ENCODE measurements at places on chromosomes 11 and 22.

GRCh38 chr11:64224151-64224890 lies 1.7 kb downstream of the TRPT1 start:
- DNase-seq: no peak

- no peak for DNase-seq
These were observed 413.8 kb upstream of the ARHGAP42 start for GRCh38 chr11:100273066-100273815.

DNA sequence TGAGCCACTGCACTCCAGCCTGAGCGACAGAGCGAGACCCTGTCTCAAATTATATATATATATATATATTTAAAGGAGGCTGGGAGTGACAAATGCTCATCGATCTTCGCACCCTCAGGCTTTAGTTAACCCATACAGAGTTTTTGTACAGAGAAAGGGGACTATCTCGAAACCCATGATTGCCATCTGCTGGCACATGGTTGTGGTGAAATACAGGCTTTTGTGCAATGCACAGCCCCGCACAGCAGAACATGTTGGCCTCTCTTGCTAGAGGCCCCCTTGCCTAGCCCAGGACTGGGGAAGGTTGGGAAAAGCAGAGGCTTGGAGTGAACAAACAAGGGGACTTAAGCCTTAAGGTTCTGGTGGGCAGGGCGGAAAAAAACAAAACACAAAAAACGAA lies 3.6 kb downstream of the MYBPC3 start:
- DNase-seq: no peak

DNA sequence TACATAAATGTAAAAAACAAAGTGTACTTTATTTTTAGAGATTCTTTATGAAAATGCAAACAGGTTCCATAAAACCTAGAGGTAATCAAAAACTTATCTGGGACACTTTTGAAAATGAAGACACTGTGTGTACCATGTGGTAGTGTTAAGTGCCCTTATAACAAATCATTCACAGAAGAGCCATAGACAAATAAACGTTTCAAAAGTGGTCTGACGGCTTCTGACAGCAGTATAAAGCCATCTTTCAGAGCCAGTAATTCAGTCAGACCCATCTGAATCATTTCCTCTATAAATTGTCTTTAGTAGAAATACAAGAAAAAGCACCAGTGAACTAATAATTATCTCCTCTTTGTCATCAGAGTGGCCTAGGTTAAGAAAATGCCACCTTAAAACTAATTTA lies 100.0 kb downstream of the PAX6 start:
- no peak for DNase-seq

GRCh38 chr11:72375241-72375960 lies 58.9 kb downstream of the CLPB start:
- DNase-seq: no peak

DNA sequence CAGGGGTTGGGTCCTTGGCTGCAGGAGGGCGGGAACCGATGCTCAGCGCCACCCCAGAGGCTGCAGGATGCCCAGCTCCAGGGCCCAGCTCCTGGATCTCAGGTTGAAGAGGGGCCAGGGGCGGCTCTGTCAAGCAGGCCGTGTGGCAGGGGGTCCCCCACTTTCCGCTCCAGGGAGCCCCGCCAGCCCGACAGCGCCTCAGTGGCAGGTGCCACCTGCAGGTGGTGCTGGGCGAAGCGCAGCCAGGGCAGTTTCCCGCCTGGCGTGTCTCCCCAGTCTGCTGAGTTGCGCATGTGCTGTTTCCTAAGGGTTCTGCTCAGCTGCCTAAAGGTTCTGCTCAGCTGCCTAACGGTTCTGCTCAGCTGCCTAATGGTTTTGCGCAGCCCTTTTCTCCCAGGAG lies 442.1 kb downstream of the POTEH start:
- no peak for DNase-seq

DNA sequence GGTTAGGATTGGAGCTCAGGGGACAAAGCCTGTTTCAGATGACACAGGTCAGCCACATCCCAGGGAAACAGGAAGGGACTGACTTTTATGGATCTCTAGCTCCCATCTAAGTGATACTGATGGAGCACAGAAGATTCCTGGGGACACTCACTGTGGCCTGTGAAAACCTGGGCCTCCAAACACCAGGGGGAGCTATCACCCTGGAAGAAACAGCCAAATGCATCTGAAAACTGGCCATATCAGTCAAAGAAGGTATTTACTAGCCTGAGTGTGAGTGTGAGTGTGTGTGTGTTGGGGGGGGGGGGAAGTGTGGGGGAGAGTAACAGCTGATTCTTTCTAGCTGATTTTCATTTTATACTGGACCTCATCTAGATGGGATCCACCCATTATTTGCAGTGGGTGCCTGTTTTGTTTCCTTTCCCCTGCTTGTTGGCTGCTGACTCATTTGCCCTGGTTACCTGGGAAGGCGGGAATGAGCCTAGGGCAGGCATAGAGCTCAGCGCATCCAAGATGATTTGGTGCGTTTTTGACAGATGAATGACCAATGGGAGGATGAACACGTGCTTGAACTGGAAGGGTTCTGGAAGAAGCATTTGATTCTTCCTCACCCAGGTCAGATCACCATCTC lies 284.0 kb downstream of the KIRREL3 start:
- DNase-seq: peak; percentile 14

DNA sequence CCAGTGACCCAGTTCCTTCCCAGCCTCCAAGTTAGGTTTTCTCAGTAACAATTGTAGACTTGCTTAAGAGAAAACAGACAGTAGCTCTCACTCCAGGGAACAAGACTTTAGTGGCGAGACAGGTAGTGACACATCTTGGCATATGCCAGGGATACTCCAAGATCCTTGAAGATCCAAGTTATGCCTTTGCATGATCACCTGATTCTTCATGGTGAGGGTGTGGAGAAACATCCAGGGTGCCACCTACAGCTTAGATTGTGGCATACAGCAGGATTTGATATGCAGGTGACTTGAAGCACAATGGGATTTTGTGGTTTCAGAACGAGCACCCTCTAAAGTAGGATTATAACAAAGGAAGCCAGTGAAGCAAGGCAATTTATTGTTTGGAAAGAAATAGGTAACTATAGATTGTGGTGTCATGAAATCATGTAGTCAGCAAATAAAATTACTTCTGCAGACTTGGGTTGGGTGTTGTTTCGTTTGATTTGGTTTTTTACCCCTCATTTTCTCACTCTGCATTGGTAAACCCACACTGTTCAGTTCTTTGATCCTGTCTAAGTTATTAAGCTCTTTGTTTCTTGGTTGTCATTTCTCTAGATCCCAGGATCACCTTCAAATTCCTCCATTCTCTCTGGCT lies 9.2 kb downstream of the POU2AF3 start:
- DNase-seq: no peak

Data from stimulated activated CD4-positive, alpha-beta T cell treated with anti-CD3 and anti-CD28 coated beads, Interleukin-4, amount 100 ng/mL, for 4 hours (primary cell).